ENCODE measurements at places on chromosomes 11 and 22. TPM values are rescaled to one million over a fixed set of nuclear protein-coding genes. Genes with fewer than 3 reads are reported as not detected.

DNA sequence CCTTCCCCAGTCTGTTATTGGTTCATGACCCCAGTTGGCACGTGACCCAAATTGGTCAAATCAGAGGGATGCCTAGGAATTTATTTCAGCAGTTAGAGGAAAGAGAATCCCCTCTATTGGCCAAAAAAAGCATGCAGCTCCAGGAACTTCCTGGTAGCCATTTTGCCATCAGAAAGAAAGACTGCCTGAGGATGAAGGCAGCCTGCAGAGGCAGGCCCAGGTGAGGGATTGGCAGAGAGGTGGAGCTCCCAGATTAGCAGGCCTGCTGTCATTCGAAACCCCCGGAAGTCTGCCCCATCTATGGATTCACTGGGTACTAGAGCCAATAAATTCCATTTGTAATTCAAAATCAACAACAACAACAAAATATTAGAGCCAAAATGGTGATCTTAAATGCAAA is 207.6 kb downstream of the CWF19L2 start:
- DNase-seq = no peak

GRCh38 chr11:77058900-77059299 is 7.9 kb upstream of the CAPN5 start:
- DNase-seq = no peak

GRCh38 chr11:78381865-78382264 is 35.8 kb downstream of the GAB2 start:
- no peak for DNase-seq

Gene VWCE
- 0.65 TPM for total RNA-seq

Gene ART1
- 0.80 TPM for total RNA-seq
